Activated CD8-positive, alpha-beta T cell treated with anti-CD3 and anti-CD28 coated beads for 36 hours (primary cell): ENCODE measurements at places on chromosomes 1 and 21. TPM values are rescaled to one million over a fixed set of nuclear protein-coding genes. Genes with fewer than 3 reads are reported as not detected.

A3GALT2 gene
- total RNA-seq, result not detected

LCE6A gene
- total RNA-seq, result not detected

SAMSN1 gene
- total RNA-seq, result 66.7 TPM

MRPL55 gene
- total RNA-seq, result 68.3 TPM

CYP4A22 gene
- total RNA-seq, result not detected

TDRD10 gene
- total RNA-seq, result not detected

ESRRG gene
- not detected for total RNA-seq

NTMT2 gene
- total RNA-seq, result not detected

KIF14 gene
- total RNA-seq, result 13.9 TPM

C1orf116 gene
- total RNA-seq, result 0.07 TPM

YIPF1 gene
- total RNA-seq, result 15.6 TPM

SPOCD1 gene
- not detected for total RNA-seq

CYP4Z1 gene
- not detected for total RNA-seq

RGS8 gene
- total RNA-seq, result not detected

PIGP gene
- total RNA-seq, result 24.3 TPM

PSEN2 gene
- 2.5 TPM for total RNA-seq

CD1E gene
- total RNA-seq, result not detected

GRCh38 chr1:20442920-20443625 is 42.9 kb downstream of the CAMK2N1 start:
- no peak for DNase-seq

DNA sequence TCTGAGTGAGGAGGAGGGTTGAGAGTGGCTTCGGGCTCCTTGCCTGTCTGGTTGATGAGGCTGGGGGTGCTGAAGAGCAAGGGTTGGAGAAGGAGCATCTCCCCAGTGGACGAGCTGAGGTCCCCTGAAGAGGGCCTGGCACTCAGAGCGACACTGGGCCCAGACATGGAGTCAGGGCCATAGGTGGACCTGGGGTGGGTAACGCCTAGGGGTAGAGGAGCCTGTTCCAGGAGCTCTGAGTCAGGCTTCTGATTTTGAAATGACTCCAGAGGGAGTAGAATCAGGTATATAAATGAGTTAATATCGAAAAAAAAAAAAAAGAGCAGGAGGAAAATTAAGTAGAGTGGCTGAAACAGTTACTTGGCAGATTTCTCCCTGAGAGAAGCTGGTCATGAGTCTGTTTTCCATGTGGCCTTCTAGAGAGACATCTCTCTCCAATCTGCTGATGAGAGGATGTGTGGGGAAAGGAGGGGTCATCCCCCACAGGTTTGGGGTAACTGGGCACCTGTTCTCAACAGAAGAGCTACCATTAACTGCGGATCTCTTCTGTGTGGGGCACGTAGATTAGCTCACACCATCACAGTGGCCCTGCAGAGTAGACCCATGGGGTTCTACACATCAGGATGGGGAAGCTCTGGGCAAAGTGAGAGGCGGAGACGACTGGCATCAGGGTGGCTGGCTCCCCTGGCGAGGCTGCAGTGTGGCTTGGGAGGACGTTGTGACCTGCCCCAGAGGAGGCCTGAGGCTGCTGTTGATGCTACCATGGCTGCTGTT is 115.5 kb downstream of the DHRS3 start:
- DNase-seq, result peak; percentile 25

- DNase-seq, result no peak
Observed at GRCh38 chr1:207789792-207790787, 38.2 kb downstream of the CD46 start.

- DNase-seq, result no peak
Observed at GRCh38 chr1:205069371-205070125, 14.7 kb downstream of the TMEM81 start.

DNA sequence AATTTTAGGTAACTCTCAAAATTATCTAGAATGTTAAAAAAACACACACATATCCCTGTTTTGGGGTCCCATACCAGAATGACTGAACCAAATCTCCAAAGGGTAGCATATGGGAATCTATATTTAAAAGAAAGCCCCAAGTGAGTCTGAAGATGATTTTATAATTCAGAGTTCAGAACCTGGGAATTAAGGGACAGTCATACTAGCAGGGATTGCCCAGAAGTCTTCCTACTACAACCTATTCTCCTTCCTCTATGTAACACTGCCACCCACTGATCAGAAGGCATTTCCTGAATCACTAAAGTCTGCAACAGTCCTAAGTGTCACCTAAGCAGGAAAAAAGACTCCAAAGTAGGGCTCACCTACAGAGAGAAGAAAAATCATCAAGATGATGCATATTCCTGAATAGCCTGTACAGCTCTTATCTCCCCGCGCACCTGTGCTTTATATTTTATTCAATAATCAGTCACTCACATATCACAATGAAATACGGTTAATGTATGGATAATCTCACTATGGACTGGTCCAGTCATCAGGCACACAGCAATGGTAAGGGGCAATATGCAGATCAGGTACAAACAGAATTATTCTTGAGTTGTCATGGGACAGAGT is 4.9 kb downstream of the RGS1 start:
- DNase-seq, result no peak

- DNase-seq, result no peak
Observed at GRCh38 chr1:61120246-61120840, 38.0 kb downstream of the NFIA start.

- DNase-seq, result peak; percentile 91
Observed at GRCh38 chr1:26145041-26145959, 13.6 kb upstream of the FAM110D start.

GRCh38 chr1:36125129-36125991 is at the start of gene COL8A2:
TSS of gene COL8A2 (minus strand) at chr1:36125222. CDS start at chr1:36100242, 24,980 bp downstream.
- DNase-seq, result no peak

DNA sequence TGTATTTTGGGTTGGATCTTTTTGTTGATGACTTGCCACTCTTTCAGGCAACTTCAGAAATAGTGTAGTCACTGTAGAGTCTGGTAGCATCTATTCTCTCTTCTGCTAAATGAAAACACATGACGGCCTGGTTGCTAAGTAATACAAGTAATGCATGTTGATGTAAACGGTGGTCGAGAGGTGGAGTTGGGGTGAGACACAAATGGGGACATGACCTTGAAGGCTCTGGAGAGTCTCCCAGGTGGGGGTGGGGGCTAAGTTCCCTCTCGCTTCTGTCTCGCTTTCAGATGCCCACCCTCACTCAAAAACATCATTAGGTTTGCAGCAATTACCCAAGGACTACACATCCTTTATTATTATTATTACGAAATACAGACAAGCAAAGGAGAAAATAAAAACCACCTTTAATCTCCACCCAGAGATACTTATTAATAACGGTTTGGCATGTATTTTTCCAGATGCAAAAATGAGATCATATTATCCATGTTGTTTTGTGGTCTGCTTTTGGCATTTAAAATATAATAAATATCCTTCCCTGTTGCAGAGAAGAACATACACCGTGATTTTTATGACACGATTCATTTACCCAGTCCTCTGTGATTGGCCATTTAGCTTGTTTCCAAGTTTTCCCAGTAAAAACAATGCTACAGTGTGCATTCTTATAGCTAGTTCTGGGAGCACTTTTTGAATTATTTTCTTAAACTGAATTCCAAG is 138.1 kb downstream of the MIS18A start:
- no peak for DNase-seq

- DNase-seq, result no peak
Observed at GRCh38 chr1:21322681-21323016, 32.4 kb upstream of the ECE1 start.

- no peak for DNase-seq
Observed at GRCh38 chr1:245999697-246000637, 507.1 kb downstream of the SMYD3 start.

- DNase-seq, result no peak
Observed at GRCh38 chr1:182196897-182197870, 135.7 kb upstream of the ZNF648 start.

GRCh38 chr1:153348511-153349362 is at the start of gene PGLYRP4:
TSS of gene PGLYRP4 (minus strand) at chr1:153348841. CDS start at chr1:153347932, 909 bp downstream.
- DNase-seq, result no peak

- DNase-seq, result no peak
Observed at GRCh38 chr1:53653631-53654030, 85.3 kb downstream of the GLIS1 start.

- DNase-seq, result no peak
Observed at GRCh38 chr1:18043871-18044270, 63.7 kb upstream of the IGSF21 start.

- DNase-seq, result no peak
Observed at GRCh38 chr21:26832546-26832945, 12.7 kb downstream of the ADAMTS1 start.

DNA sequence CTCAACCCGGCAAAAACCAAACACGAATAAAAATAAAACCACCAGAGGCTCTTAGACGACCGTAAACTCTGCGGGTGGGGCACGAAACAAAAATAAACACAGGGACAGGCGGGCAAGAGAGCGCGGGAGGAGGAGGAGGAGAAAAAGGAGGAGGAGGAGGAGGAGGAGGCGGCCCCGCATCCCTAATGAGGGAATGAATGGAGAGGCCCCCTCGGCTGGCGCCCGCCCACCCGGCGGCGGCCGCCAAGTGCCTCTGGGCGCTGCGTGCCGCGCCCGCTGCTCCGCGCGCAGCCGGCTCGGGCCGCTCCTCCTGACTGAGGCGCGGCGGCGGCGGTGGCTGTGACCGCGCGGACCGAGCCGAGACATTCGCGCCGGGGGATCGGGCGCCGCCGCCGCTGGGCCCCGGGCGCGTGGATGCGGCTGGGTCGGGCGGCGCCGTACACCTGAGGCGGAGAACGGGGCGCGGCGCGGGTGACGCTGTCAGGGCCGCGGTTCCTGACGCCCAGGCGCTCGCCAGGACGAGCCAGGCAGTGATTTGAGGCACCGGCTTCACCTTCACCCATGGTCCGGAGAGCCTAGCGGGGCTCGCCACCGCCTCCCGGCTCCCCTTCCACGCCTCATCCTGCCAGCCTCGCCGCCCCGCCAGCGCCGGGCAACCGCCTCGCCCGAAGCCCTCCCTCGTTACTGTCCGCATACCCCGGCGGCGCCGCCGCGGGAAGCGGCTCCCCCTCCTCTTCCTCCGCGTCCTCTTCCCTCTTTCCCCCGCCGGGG is at the start of gene MARK1:
MARK1 (plus strand) TSS at position 229 of the 771 bp plus-strand sequence. CDS start 687 bp downstream, outside the sequence.
- peak; percentile 13 for DNase-seq

GRCh38 chr1:212916481-212917133 is 33.7 kb upstream of the VASH2 start:
- peak; percentile 15 for DNase-seq

DNA sequence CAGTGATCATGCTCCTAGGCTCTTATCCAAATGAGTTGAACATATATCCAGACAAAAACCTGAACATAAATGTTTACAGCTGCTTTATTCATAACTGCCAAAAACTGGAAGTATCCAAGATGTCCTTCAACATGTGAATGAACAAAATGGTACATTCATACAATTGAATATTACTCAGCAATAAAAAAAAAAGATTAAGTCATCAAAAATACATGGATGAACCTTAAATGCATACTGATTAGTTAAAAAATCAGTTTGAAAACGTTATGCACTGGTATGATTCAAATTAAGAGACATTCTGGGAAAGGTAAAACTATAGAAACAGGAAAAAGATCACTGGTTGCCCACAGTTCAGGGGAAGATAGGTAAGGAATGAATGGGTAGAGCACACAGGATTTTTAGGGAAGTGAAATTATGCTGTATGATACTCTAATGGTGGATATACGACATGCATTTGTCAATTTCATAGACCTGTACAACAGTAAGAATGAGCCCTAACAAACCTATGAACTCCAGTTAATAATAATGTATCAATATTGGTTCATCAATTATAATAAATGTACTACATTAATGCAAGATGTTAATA is 3.1 kb downstream of the LRRC40 start:
- DNase-seq, result no peak

DNA sequence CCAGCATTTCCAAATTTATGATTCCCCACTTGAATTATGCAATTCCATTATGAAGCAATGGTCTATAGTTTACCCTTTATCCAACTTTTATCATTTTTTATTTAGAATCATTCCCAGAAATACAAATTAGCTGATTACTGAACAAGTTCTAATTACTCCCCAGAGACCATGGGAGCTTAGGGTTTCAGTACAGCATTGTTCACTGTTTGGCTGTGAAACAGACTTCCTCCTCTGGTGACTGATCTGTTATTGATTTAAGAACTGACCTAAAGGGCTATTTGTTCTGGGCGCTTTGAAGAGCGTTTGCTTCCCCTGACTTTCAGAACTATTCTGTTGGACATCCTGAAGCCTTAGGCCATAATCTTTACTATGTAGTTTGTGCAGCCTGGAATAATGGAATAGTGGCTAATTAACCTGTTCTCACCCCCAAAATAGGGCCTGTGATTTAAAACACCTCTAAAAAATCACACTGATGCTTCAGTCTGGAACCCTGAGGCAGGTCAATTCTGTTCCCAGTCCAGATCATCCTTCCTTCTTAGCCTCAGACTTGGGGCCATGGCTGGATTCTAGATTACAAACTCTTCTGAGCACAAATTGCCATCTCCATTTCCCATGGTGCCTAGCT is 58.7 kb downstream of the ALG14 start:
- no peak for DNase-seq

DNA sequence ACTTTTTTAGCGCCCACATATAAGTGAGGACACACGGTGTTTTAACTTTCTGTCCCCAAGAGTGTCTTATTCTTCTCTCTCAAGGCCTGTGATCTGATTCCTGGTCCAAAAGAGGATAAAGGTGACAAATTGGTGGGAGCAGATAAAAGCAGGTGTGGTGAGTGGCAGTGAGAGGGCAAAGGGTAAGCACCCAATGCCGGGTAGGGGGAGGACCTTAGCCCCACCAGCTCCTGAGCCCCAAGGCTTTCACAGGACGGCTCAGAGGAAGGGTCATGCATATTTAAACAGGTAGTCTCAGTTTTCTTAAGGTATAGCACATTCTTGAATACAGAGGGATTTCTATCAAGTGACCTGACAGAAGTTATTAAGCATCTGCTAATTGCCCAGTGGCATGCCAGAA is 19.6 kb downstream of the LBR start:
- DNase-seq, result no peak

DNA sequence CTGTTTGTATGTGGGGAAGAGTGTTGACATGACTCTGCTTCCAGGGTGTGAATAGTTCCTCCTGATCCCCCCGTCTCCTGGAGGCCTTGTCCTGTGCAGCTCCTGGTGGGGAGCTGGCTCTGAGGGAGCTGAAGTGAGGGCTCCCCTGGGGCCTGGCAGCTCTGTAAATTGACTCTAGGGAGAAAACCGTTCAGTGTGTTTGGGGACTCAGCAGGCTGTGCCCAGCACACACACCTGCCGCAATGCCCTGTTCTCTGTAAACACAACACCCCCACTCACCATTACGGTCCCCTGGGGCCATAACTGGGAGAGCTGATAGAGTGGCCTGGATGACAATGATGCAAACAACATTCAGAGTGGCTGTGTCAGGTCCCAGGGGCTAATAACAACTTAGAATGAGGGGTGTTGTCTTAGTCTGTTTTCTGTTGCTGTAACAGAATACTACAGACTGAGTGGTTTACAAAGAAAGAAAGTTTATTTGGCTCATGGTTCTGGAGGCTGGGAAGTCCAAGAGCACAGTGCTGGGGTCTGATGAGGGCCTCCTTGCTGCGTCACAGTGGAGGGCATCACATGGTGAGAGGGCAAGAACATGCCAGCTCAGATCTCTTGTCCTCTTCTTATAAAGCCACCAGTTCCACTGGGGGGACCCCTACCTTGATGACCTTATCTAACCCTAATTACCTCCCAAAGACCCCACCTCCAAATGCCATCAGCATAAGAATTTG is 15.3 kb downstream of the ADORA1 start:
- no peak for DNase-seq
